ENCODE measurements at places on chromosomes 16 and 17.

DNA sequence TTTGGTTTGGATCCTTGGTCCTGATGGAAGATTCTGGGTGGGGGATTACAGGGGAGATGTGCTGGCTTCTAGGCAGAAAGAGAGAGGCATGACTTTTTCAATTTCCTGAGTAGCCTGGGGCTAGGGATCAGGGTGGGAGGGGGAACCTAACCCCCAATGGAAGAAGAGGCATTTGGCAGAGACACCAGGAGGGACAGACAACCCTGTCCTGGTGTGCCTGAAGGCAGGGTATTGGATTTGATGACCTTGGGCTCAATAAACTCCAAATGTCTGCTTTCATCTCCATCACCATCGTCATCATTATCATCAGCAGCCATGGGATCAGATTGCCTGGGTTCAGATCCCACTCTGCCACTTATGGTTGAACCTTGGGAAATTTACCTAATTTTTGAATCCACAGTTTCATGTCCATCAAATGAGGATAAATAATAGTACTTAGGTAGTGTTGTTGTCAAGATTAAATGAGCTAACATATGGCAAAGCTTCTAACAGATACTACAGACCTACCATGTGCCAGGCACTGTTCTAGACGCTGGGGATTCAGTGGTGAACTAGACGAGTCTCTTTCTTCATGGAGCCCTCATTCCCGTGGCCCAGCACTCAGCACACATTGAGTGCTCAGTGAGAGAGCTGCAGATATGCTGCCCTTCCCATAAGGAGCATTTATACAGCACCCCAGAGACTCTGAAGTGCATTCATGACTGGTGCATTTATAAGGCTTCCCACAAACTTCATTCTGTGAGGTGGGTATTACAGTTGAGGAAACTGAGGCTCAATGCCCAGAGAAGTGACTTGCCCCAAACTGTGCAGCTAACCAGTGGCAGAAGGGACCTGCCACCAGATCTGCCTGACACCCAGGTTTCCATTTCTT is 26.8 kb downstream of the IGFBP4 start:
- DNase-seq = no peak

DNA sequence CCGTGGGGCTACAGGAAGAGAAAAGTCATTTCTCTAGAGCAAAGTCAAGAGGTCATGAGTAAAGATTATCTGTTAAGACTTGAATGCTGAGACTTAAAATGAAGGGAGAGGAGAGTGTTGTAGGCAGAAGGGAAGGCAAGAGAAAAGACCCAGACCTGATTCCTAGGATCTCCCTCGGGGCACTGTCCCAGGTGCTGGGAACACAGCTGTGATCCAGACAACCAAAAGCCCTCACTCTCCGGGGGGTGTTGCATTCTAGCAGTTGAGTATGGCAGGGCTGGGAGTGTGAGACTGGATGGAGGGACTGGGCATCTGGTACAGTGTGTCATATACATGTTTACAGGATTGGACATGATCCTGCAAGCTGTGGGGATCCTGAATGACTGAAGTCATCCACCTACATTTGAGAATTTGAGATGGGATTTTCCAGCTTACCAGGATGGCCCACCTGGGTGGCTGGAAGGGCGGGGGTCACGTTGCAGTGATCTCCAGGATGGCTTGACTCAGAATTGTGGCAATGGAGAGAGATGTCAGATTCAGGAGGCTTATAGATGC is 29.1 kb downstream of the ARSG start:
- no peak for DNase-seq

GRCh38 chr17:64164596-64165285 is 34.8 kb upstream of the ERN1 start:
- no peak for DNase-seq

DNA sequence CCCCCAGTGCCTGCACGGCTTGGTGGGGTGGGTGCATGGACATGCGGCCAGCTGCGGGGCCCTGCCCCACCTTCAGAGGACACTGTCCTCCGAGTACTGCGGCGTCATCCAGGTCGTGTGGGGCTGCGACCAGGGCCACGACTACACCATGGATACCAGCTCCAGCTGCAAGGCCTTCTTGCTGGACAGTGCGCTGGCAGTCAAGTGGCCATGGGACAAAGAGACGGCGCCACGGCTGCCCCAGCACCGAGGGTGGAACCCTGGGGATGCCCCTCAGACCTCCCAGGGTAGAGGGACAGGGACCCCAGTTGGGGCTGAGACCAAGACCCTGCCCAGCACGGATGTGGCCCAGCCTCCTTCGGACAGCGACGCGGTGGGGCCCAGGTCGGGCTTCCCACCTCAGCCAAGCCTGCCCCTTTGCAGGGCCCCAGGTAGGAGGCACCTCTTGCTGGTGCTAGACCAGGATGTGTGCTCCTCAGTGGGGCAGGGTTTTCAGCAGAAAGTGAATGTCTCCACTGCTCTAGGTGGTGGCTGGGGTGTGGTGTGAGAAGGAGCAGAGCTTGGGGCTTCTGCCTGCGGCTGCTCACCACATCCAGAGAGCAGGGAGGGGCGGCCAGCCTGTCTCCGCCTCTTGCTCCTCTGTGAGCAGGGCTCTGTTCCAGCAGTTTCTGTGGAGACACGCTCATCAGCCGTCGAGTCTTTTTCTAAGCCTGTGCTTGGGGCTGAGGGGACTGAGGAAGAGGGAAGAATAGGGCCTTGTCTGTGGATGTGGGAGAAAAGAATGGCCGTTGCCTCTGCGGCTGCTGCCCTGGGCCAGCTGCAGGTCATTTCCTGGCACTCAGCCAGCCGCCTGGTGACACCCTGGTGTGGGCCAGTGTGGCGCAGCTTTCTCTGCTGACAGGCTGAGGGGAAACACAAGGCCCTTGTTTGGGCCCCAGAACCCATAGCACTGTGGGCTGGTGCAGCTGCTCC is 2.2 kb downstream of the ZNF276 start:
- DNase-seq = no peak

- no peak for DNase-seq
Observed at GRCh38 chr16:80754476-80754875, 49.9 kb downstream of the CDYL2 start.

- no peak for DNase-seq
Observed at GRCh38 chr17:163514-164098, 17.8 kb downstream of the DOC2B start.

DNA sequence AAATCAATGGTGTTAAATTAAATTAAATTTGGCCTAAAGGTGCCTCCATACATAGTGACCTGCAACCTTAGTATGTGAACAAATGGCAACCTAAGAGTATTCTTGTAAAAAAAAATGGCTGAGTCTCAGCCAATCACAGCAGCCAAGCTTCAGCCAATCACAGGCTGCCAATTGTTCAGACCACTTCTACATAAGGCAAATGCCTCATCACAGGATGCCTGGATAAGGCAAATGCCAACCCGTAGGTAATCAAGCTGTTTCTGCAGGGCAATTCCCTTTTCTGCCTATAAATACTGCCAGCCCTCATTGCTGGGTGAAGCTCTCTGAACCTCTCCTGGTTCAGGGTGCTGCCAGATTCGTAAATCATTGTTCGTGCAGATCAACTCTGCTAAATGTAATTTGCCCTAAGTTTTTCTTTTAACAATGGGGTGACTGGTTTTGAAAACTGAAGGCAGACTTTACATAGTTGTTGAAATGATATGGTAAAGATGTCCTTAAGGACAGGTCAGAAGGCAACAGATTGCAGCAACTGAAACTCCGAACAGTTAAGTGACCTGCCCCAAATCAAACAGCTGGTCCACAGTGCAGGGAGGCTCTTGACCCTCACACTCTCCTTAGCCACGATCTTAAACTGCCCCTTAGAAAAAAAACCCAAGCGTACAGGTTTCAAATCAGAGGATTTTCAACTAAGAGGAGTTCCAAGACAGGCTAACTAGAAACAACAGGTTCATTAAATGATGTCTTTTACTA is 50.3 kb downstream of the N4BP1 start:
- DNase-seq = no peak

GRCh38 chr16:23188911-23189310 is 6.4 kb downstream of the SCNN1G start:
- DNase-seq = no peak

DNA sequence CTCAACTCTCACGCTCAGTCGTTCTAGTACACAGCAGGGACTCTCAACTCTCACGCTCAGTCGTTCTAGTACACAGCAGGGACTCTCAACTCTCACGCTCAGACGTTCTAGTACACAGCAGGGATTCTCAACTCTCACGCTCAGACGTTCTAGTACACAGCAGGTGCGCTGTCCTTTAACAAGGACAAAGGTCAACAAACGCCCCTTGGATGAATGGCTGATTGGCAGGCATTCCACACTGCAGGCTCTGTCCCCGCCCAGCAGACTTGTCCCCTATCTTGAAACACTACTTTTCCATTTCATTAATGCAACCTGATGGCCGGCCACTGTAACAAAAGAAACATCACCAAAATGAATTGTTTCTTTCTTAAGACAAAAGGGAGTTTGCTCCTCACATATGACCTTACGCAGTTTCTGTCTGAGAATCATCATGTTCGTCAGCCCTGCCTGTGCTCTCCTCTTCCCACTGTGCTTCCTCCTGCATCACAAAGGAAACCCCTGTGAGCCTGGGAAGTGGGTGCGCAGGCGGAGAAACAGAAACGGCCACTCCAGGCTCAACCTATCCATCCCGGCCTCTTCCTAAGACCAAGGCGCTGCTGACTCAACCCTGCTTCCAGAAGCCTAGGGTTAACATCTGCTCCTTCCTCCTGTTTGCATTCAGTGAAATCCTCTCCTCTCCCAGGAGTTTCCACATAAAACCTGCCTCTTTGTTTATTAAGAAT is 59.8 kb downstream of the ANKRD11 start:
- no peak for DNase-seq

DNA sequence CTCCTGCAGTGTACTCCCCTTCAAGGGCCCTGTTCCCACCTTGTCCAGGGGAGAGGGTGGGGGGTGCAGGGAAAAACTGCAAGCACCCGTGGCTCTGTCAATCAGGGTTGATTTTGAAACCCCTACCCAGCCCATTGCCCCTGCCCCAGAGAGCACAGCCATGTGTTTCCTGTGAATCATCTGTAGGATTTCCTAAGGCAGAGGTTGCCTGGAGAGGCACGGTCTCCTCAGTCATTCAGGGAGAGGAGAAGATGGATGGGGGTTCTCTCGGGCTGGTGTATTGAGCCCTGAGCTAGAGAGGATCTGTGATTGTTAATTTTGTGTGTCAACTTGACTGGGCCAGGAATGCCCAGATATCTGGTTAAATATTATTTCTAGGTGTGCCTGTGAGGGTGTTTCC is 3.5 kb upstream of the AGRP start:
- DNase-seq = no peak

DNA sequence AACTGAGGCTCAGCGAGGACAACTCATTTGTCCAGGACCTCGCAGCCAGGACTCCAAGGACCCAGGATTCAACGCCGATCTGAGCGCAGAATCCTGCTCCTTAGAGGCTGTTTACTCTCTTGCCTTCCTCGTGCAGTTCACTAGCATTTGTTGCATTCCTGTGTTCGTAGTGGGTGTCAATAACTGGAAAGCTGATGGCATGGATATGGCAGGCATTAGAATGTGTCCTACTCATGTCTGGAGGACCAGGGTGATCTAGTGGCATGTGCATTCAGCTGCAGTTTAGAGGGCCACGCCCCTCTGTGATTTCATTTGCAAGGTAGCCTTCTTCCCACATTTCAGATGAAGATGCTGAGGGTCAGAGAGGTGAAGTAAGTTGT is 510 bp downstream of the CRISPLD2 start:
- DNase-seq = no peak

GRCh38 chr17:71634376-71634775 is 486.4 kb upstream of the SOX9 start:
- no peak for DNase-seq
